Activated T-helper 1 cell treated with anti-CD3 and anti-CD28 coated beads, Interleukin-2, amount 50 U/mL, for 16 hours (primary cell): ENCODE measurements at places on chromosomes 2 and 18.

- no peak for DNase-seq
Observed at GRCh38 chr2:182240862-182241371, 185.9 kb downstream of the PDE1A start.

DNA sequence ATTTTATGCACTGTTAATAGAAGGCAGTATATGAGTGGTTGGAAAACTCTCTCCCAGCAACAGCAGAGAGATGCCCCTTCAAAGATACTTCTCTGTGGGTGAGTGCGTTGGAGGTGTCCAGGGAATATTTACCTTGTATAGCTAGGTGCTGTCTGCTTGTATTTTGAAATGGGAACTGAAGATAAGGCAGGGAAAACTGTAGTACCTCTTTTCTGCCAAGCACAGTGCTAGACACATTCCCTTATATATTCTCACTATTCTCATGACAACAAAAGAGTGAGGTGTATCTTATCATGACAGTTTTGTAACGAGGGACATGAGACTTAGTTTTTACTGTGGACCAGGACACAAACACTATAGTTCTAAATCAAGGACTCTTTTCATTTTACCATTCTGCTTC is 2.1 kb downstream of the TTC39C start:
- no peak for DNase-seq

DNA sequence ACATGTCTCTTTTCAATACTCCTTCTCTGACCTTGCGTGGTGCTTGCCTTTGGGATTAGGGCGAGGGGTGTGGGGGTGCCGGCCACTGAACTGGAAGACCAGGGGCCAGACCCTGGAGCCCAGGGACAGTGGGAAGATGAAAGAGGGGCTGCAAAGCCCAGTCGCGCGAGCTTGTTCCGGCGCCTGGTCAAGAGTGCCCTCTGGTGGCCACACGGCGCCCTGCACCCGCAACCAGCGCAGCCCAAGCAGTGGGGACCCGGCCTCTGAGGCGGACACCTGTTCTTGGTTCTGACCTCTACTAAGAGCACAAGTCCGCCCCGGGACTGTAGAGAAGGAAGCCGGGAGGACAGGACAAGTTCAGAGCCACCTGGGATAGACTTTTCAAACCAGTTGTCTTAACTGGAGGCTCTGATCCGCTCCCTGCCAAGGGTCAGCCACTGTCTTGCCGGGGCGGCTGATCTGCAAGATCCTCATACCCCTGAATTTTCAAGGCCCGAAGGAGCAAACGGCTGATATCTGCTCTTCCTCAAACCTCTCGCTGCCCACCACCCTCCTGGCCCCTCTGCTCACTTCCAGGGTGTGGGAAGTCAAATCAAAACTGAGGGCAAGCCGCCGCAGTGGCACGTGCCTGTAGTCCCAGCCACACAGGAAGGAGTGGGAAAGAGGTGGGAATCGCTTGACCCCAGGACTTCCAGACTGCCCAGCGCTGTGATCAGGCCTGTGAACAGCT is 14.9 kb upstream of the MSH6 start:
- peak; percentile 53 for DNase-seq

- DNase-seq = peak; percentile 27
Observed at GRCh38 chr2:26144953-26145680, 27.8 kb upstream of the GAREM2 start.

DNA sequence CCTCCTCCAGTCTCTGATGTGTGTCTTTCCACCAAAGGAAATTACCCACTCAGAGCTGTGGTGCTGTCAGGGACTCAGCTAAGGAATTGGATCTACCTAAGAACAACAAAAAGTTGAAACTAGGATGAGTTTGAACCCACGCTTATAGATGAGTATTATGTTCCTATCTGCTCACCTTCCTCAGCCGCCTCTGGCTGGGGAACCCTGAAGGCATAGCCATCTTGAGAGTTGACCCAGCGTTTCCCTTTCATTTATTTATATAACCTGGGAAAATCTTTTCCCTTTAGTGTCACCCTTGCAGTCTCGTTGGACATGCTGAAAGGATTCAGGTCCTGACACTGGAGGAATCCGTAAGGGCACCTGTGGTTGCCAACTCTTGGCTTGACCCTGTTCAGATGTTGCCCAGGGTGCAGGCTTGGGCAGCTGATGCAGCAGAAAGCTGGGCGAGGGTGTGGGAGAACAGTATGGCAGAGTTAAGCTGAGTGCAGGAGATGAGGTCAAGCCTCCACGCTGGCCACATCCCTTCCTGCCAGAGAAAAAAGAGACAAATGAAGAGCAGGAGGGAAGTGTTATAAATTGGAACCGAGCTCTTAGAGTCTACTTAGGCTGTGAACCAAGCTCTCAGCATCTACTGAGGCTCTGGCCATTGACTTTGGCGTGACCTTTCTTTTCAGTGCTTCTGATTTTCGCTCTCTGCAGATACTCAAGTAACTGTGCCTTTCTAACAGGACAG is 1.9 kb downstream of the CDH20 start:
- DNase-seq = no peak

GRCh38 chr2:133483181-133483580 is 85.1 kb downstream of the NCKAP5 start:
- no peak for DNase-seq

- DNase-seq = no peak
Observed at GRCh38 chr2:163306647-163307046, 429.2 kb downstream of the FIGN start.
